Lung microvascular endothelial cell (primary cell): ENCODE measurements at places on chromosomes 3 and 15.

GRCh38 chr15:82301296-82302016, 38.8 kb downstream of the SAXO2 start:
- DNase-seq, result no peak

GRCh38 chr3:132225664-132226063, 91.5 kb upstream of the ACP3 start:
- no peak for DNase-seq

DNA sequence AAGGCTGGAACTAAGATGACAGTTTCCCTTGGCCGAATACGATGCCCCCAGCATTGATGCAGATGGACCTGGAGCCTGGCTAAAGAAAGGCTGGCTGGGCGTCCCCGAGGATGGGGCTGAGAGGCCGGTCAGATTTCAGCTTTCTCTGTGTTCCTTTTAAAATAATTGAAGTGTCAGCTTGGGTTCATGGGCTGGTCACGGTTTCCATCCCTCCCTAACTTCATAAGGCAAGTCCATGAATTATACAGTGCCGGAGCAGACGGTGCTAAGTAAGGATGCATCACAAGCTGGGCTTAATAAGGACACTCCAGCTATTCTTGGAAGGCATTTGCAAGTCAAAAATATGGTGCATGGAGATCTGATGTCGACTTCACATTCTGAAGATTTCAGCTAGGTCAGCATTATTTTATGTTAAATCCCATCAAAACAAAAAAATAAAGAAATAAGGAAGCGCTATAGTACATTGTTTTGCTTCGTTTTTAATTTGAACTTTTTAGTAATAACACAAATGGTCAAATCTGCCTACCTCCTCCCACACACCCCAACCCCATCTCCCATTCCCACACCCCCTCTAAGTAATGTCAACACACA, 220.8 kb downstream of the RPLP1 start:
- DNase-seq, result no peak

DNA sequence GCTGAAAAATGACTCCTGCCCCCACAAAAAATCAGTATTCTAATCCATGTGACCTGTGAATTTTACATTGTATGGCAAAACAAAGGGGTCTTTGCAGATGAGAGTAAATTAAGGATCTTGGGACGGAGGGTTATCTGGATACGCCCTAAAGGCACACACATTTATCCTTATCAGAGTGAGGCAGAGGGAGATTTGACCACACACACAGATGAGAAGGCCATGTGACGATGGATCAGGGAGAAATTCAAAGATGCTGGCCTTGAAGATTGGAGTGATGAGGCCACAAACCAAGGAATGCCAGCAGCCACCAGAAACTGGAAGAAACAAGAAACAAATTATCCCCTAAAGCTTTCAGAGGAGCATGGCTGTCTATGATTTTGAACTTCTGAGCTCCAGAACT, 288.5 kb downstream of the XXYLT1 start:
- no peak for DNase-seq

DNA sequence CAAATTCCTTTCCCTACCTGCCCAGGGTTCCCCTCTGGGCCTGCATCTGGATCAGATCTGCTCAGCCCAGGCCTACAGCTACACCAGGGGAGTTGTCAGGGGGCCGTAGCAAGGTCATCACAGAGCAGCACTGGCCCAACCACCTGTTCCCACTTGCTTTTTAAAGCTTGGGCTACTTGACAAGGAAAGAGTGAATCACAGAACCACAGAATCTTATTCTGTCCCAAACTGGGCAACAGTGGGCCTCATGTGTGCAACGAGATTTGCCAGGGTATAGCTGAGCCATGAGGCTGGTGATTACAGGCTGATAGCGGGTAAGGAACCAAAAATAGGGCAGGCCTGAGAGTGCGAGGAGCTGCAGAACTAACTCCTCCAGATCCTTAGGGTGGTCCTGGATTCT, 66.7 kb downstream of the MYLK start:
- no peak for DNase-seq

DNA sequence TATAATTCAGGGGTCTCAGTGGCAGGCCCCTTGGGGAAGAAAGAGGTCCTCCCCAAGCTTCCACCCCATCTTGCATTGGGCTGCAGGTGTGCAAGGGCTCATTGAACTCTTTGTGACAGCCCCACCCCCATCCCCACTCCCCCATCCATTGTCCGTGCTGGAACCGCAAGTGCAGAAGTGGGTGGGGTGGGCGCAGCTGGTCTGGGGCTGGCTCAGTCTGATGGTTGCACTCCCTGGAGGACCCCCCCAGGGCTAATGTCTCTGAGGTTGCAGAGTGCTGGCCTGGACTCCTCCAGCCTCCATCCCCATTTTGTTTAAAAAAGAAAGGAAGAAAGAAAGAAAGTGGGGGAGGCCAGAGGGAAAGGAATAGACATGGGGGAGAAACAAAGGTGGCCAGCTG, 42.3 kb upstream of the ARL8B start:
- DNase-seq, result no peak

DNA sequence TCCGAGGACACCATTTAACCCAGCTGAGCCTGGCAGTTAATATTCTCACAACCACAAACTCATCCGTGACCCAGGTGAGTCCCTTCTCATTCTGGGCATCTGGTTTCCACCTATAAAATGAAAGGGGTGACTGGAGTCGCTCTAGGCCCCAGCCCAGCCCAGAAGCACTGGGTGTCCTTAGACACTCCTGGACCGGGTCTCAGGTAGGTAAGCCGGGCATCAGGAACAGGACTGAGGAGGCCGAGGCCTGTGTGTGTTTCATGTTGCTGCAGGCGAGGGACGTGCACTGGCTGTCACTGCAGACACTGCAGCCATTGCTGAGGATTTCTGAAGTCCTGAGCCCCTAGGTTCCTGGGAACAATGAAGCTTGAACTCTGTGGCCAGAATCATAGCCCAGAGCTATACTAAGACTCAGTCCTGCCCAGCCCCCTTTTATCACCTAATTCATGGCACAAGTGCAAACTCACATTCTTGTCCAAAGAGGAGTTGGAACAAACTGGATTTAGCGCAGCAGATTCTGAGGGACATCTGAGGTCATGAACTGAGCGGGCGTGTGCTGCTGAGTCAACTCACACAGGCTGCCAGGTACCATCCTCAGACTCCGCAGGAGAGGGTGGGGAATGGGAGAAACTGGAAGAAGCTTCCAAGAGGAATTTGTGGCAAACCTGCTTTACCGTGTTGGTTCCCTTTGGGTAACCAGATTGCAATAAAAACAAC, 184.9 kb downstream of the FAM43A start:
- no peak for DNase-seq

GRCh38 chr3:148280623-148281242, 417.0 kb upstream of the AGTR1 start:
- no peak for DNase-seq

GRCh38 chr15:97652700-97653167, 307.8 kb upstream of the ARRDC4 start:
- DNase-seq, result peak; percentile 43

GRCh38 chr3:187770224-187770623, 25.0 kb upstream of the BCL6 start:
- DNase-seq, result no peak

GRCh38 chr3:120471643-120472042, 20.9 kb upstream of the FSTL1 start:
- DNase-seq, result no peak

DNA sequence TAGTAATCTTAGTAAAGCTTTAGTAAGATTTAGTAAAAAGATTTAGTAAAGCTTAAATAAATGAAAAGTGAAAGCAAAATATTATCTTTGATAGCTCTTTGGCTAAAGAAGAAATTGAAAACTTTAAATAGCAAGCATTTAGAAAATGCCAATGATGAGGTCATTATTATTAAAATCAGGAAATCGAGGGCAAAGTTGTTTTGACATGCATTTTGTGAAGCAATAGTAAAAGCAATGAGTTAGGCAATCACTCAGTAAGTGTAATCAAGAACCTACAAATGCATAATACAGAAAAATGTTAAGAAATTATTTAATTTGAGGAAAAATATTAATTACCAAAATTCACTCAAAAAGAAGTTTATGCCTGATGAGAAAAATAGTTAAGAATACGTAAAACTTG, 280.3 kb upstream of the MME start:
- no peak for DNase-seq

DNA sequence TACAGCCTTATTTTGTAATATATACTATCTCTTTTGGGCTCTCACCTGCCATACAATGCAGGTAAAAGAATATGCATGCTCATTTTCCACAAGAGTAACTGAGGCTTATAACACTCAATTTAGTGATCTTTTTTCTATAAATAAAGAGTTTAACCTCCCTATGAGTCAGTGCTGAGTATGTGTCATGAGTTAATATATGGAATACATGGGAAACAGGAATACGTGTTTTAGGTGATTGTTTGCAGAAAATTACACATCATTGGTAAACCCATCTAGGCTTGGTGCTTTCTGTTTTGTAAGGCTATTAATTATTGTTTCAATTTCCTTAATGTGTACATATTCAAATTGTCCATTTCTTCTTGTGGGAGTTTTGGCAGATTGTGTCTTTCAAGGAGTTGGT, 411.3 kb downstream of the GRM7 start:
- peak; percentile 31 for DNase-seq

DNA sequence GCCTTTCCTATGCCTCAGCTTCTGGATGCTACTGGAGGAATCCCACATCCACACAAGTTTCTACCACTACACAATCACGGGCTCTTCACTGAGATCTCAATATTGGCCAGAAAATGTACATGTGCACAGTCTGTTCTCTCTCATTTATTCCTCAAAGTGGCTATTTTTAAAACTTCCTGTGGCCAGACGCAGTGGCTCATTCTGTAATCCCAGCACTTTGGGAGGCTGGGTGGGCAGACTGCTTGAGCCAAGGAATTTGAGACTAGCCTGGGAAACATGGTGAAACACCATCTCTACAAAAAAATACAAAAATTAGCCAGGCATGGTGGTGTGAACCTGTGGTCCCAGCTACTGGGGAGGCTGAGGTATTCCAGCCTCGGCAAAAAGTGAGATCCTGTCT, 91.4 kb upstream of the PRTG start:
- no peak for DNase-seq

GRCh38 chr15:78045189-78045588, 32.3 kb downstream of the TBC1D2B start:
- no peak for DNase-seq

DNA sequence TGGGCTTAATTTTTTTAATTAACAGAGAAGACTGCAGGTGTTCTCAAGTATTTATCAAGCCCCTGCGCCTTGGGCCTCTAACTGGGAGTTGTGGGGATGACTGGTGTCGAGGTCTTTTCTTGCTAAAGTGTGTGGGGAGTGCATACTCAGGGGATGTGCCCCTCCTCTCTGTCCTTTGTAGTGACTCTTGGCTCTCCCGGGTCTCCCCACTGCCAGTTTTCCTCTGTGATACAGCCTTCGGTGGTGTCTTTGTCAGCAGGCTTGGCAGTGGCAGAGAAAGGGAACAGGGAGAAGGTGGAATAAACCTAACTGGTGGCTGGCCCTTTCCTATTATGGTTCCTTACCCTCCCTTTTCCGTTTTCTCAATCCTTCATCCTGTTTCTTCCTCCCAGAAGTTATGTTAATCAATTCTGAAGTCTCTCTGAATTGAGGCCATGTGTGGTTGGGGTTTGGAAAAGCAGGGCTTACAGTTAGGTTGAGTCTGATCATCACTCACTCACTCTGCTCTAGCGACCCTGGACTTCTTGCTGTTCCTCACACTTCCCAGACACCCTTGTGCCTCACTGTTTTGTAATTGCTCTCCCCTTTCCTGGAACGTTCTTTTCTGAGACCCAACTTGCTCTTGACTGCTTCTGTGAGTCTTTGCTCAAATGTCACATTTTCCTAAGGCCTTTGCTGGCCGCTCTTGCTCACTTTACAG, 158.1 kb downstream of the PTPRG start:
- no peak for DNase-seq

GRCh38 chr3:152398495-152398894, 129.8 kb downstream of the MBNL1 start:
- DNase-seq, result peak; percentile 23

GRCh38 chr3:194760494-194761137, 74.9 kb downstream of the FAM43A start:
- no peak for DNase-seq

DNA sequence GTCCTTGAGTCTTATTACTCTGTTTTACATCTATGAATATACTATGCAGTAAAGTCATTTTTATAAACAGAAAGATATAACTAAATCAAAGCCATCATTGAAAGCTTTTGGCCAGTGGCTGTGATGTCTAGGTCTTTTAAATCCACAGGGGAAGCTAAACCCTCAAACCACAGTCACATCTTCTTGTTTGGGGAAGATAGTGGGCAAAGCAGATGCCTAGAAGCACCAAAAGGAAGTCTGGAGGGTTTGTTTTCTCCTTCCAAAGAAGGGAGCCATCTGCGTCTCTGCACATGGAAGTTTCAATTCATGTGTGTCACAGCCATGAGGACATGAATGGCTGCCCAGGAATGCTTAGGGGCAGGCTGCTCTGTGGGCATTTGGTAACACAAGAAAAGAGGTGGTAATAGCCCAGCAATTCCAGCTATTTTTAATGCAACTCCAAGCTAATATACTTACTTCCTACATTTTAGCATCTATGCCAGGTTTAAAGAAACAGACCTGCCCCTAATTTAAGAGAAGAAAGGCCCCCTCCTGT, 322.2 kb downstream of the SLC9A9 start:
- no peak for DNase-seq

DNA sequence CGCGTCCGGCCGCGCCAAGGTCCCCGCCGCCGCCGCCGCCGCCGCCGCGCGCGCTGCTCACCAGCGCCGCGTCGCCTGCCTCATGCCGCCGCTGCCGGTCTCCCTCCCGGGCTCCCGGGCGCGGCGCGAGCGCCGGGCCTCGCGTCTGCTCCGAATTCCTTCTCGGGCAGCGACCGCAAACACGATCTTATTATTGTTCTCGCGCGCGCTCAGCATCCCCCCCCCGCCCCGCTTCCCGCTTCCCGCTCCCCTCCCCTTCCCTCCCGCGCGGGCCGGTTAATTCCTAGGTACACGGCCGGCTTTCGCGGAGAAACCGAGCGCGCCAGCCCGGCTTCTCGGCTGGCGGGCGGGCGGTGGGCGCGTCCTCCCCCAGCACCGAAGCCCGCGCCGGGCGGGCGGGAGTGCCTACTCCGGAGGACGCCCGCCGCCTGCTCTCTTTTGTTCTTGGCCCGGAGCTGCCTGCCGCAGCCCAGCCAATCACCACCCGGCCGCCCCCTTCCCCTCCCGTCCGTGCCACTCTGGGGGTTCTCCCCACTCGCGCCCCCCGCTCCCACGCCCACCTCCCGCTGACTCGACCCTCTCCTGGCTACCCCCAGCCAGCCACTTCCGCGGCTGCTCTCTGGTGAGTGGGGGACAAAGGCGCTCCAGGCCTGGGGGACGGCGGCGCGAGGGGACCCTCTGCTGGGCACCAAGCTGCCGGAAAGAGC, at the start of gene HDGFL3:
Gene HDGFL3, minus strand, starts transcription at position 164 of the 707 bp plus-strand sequence. CDS start 409 bp downstream, outside the sequence.
- peak; percentile 68 for DNase-seq

DNA sequence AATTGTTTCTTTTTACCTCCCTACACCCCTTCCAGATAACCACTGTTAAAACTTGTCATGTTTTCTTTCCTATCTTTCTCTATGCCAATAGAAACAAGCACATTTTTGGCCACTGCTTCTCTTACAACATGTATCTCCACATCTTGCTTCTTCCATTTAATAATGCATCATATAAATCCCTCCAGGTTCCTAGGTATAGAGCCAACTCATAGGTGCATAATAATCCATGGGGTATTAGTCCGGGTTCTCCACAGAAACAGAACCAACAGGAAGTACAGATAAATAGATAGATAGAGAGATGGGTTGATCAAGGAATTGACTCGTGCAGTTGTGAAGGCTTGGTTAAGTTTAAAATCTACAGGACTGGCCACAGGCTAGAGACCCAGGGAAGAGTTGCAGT, 41.5 kb upstream of the PSMD6 start:
- DNase-seq, result no peak
